ENCODE measurements at places on chromosomes 1 and 21. TPM values are rescaled to one million over a fixed set of nuclear protein-coding genes. Genes with fewer than 3 reads are reported as not detected.

The POU3F1 gene
- total RNA-seq, result not detected

The LCE2B gene
- total RNA-seq, result not detected

The KRTAP27-1 gene
- not detected for total RNA-seq

The SHE gene
- 0.07 TPM for total RNA-seq

The RGL1 gene
- total RNA-seq, result 0.87 TPM

The PDE9A gene
- total RNA-seq, result 1.1 TPM

All from A549 treated with ZK216348 at 1 μM for 4 hours (cell line).